ENCODE measurements at places on chromosomes 3 and 15.

- H3K4me3 ChIP-seq, result no peak overlapping the region
- H3K4me1 ChIP-seq, result peaks cover 17% of the 10 kb centered on the region
- H3K27me3 ChIP-seq, result no peaks in the 10 kb centered on the region
- no peaks in the 10 kb centered on the region for H3K36me3 ChIP-seq
- peak overlapping the region; percentile 82 for H3K27ac ChIP-seq
These were observed 84.9 kb downstream of the TBC1D2B start for GRCh38 chr15:77992356-77993222.

DNA sequence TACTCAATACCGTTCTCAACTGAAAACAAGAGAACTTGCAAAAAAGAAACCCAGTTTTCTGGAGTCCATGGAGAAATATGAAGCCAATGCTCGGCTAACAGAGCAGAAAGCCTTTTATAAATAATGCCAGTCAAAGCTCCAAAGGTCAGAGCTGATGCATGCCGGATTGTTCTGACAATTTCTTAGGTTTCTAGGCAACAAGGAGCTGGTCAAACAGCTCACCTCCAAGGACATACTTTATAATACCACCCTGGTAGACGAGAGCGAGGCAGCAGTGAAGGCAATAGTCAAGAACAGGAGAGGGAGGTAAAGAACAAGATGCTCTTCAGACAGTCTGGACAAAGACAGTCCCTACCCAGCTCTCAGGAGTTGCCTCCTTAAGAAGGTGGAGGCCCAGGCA lies 111.1 kb downstream of the UBE3A start:
- H3K27ac ChIP-seq, result no peak overlapping the region
- H3K27me3 ChIP-seq, result no peaks in the 10 kb centered on the region
- H3K4me3 ChIP-seq, result no peak overlapping the region
- no peak for DNase-seq

GRCh38 chr3:52787672-52788625 lies 6.6 kb upstream of the ITIH3 start:
- H3K27ac ChIP-seq, result no peak overlapping the region
- H3K36me3 ChIP-seq, result no peaks in the 10 kb centered on the region
- peak; percentile 27 for DNase-seq
- H3K27me3 ChIP-seq, result no peaks in the 10 kb centered on the region
- H3K4me1 ChIP-seq, result no peaks in the 10 kb centered on the region
- H3K4me3 ChIP-seq, result no peak overlapping the region

- H3K36me3 ChIP-seq, result no peaks in the 10 kb centered on the region
- H3K4me1 ChIP-seq, result no peaks in the 10 kb centered on the region
- H3K27ac ChIP-seq, result no peak overlapping the region
- peak overlapping the region; percentile 23 for H3K4me3 ChIP-seq
- H3K27me3 ChIP-seq, result no peaks in the 10 kb centered on the region
These were observed 1.7 kb upstream of the SLC2A2 start for GRCh38 chr3:171028025-171028778.

GRCh38 chr15:63277893-63278456 lies 570 bp downstream of the APH1B start:
- H3K36me3 ChIP-seq, result no peaks in the 10 kb centered on the region
- peak overlapping the region; percentile 97 for H3K4me3 ChIP-seq
- H3K4me1 ChIP-seq, result no peaks in the 10 kb centered on the region

GRCh38 chr15:63191895-63192618 lies 2.7 kb downstream of the RAB8B start:
- no peaks in the 10 kb centered on the region for H3K36me3 ChIP-seq
- H3K27me3 ChIP-seq, result no peaks in the 10 kb centered on the region
- no peak overlapping the region for H3K27ac ChIP-seq
- no peaks in the 10 kb centered on the region for H3K4me1 ChIP-seq
- no peak overlapping the region for H3K4me3 ChIP-seq

- H3K4me1 ChIP-seq, result no peaks in the 10 kb centered on the region
- no peak for DNase-seq
- no peak overlapping the region for H3K4me3 ChIP-seq
These were observed 394.9 kb downstream of the LSAMP start for GRCh38 chr3:116050311-116050915.

- no peak overlapping the region for H3K4me3 ChIP-seq
- H3K36me3 ChIP-seq, result no peaks in the 10 kb centered on the region
- no peak overlapping the region for H3K27ac ChIP-seq
- H3K27me3 ChIP-seq, result no peaks in the 10 kb centered on the region
- H3K4me1 ChIP-seq, result no peaks in the 10 kb centered on the region
- DNase-seq, result no peak
These were observed 12.7 kb downstream of the SPSB4 start for GRCh38 chr3:141063831-141064230.

DNA sequence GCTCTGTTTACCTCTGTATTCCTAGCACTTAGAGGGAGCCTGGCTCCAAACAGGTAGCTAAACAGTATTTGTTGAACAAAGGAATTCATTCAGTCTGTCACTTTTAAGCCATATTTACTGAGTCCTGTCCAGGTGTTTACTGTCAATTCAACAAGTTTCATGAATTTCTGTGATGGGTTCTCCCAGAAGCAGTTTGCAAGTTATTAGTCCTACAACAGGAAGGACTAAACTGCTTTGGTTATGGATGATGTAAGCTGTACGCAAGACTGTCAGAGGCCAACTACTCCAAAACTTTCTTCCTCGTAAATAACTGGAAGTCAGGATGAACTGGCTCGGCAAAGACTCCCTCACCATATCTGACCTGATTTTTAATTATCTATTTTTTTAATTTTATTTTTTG lies 25.1 kb downstream of the STIMATE start:
- no peak overlapping the region for H3K4me3 ChIP-seq
- H3K4me1 ChIP-seq, result no peaks in the 10 kb centered on the region
- no peak for DNase-seq
- no peak overlapping the region for H3K27ac ChIP-seq

- no peaks in the 10 kb centered on the region for H3K4me1 ChIP-seq
- no peak overlapping the region for H3K27ac ChIP-seq
- no peaks in the 10 kb centered on the region for H3K36me3 ChIP-seq
- DNase-seq, result no peak
- no peaks in the 10 kb centered on the region for H3K27me3 ChIP-seq
- no peak overlapping the region for H3K4me3 ChIP-seq
These were observed 132.2 kb downstream of the OSBPL10 start for GRCh38 chr3:31848911-31849310.

DNA sequence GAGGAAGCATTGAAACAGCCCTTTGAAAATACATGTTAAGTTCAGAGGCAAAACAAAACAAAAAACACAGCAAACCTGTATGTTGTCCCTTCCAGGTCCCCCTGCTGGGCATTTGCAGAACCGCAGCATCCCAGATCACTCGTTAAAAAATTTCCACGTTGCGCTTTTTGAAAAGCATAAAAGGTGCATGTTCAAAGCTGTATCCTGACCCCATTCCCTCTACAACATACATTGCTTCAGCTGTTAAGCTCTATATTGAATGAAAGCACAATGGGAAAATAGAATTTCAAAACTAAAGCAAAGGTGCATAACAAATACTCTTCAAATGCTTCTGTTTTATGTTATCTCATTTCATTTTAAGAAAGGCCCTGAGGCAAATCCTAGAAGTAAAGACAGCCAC lies 328.3 kb downstream of the THSD4 start:
- peak; percentile 67 for DNase-seq
- no peaks in the 10 kb centered on the region for H3K27me3 ChIP-seq
- peak overlapping the region; percentile 65 for H3K27ac ChIP-seq

GRCh38 chr15:29222129-29222853 lies 47.3 kb downstream of the NSMCE3 start:
- no peaks in the 10 kb centered on the region for H3K27me3 ChIP-seq
- no peaks in the 10 kb centered on the region for H3K36me3 ChIP-seq
- no peaks in the 10 kb centered on the region for H3K4me1 ChIP-seq
- H3K27ac ChIP-seq, result no peak overlapping the region

Measured in uterus (tissue), 4 donors.